Stimulated activated CD4-positive, alpha-beta T cell treated with anti-CD3 and anti-CD28 coated beads, Interleukin-1b, Interleukin-23, amount 100 ng/mL, for 1 hour (primary cell): ENCODE measurements at places on chromosomes 4 and X.

DNA sequence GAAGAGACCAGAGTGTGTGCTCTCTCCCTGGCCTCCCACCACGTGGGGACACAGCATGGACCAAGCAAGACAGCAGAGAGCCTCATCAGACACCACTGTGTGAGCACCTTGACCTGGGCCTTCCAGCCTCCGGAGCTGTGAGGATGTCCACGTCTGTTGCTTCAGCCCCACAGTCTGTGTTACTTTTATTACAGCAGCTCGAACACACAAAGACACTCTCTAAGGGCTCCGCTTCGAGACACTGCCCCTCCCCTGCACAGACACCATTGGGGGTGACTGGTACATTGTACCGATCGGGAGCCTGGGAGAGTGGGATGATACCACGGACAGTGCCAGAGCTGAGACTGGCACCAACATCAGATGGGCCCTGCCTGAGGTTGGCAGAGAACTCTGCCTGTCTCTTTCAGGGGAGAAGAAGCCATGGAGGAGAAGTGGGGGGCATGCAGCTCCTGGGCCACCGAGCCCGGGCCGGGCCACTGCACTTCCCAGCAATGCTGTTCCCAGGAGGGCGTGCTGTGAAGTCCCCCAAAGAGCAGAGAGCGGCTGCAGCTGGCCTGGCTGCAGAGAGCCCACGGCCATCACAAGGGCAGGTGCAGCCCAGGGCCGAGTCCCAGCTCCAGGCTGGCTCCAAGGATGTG is 48.1 kb upstream of the HMX1 start:
- DNase-seq, result no peak

- no peak for DNase-seq
These were observed 7.4 kb downstream of the SNCA start for GRCh38 chr4:89829470-89830138.

DNA sequence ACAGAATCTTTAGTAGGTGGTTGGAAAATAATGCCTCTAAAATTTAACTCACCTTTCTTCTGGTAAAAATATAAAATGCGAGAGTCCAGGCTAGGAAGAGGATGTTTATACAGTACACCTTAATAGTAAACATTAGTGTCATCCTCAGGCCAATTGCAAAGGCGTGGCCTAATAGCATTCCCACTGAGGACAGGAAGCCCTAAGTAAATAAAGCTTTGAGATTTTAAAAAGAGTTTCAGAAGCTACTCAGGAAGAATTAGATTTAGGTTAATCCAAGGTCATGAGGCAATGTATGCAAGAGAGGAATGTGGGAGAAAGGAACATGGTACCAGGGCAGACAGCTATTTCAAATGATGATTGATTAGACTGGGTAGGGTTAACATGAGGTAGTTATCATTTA is 49.5 kb downstream of the RPGR start:
- DNase-seq, result no peak

DNA sequence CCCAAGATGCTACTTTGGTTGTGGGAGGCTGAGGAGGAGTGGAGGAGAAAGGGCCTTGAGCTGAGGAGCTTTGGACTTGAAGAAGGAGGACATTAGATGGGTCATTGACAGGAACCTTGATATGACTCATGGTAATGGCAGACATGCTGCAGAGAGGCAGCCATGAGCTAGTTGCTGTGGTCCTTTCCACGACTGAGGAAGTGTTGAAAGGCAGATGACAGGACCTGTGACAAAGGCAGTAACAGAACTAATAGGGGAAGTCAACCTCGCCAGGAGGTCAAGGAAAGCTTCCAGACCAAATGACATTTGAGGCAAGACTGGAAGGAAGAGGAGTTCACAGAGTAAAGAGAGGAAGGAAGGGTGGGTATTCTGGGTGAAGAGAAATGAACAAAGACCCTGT is 7.6 kb upstream of the XPNPEP2 start:
- DNase-seq, result no peak

GRCh38 chr4:15031197-15031596 is 28.9 kb downstream of the CPEB2 start:
- DNase-seq, result no peak

DNA sequence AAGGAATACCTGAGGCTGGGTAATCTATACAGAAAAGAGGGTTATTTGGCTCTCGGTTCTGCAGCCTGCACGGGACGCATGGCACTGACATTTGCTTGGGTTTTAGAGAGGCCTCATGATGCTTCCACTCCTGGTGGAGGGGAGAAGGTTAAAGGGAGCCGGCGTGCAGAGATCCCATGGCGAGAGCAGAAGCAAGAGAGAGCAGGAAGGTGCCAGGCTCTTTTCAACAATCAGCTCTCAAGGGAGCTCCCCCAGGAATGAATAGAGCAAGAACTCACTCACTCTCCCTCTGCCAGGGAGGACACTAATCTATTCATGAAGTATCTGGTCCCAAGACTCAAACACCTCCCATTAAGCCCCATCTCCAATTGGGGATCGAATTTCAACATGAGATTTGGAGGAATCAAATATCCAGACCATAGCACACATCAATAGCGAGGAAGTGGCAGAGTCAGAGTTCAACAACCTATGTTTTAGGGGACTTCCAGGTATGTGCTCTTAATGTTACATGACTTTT is 109.8 kb downstream of the SORBS2 start:
- no peak for DNase-seq

- no peak for DNase-seq
These were observed 340.0 kb upstream of the MAGEB16 start for GRCh38 chrX:35458142-35458541.

- DNase-seq, result no peak
These were observed 1442.8 kb upstream of the PCDH7 start for GRCh38 chr4:29277381-29277780.

- no peak for DNase-seq
These were observed 197.2 kb upstream of the NPY2R start for GRCh38 chr4:155011163-155011780.

- DNase-seq, result no peak
These were observed 70.6 kb upstream of the ANK2 start for GRCh38 chr4:112978691-112979472.

DNA sequence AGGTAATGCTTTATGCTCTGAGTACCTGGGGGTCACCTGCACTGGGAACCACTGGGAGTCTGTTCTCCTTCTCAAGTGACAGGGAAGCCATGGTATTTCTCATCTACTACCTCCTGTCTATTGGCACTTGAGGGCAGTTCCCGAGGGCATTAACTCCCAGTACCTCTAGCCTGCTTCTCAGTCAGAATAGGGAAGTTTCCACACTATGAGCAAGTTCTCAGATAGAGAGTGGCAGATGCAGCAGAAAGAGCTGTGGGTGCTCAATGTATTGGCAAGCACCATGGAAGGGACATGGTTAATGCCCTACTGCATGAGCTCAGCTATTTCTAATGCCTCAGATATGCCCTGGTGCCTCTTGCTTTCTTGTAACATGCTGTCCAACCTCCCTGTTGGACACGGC is 74.1 kb downstream of the ANOS1 start:
- DNase-seq, result no peak

GRCh38 chr4:30855232-30855631 is 135.1 kb downstream of the PCDH7 start:
- DNase-seq, result no peak

GRCh38 chr4:178993306-178993705 is 1551.1 kb upstream of the AGA start:
- no peak for DNase-seq

DNA sequence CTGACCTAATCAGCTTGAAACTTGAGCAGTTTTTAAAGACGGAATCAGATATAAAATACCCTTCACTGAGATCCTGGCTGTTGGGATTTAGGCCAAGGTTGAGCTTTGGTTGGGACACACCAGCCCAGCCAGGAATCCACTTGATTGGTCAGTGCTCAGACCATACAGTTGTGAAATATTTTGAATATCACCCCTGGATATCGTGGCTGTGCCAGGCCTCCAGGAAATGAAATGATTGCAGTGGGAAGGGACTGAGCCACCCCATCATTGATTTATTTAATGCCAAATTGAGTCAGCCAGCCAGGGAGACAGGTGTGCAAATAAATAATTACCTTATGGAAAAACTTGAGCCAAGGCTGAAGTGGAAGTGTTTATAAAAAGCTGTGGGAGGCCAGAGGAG is 128.4 kb upstream of the SCML1 start:
- no peak for DNase-seq

- DNase-seq, result no peak
These were observed 493.0 kb downstream of the TLL1 start for GRCh38 chr4:166366012-166366411.

GRCh38 chr4:110638089-110638746 is 15.3 kb upstream of the PITX2 start:
- DNase-seq, result no peak

- no peak for DNase-seq
These were observed 11.3 kb downstream of the PSAPL1 start for GRCh38 chr4:7423391-7423790.

DNA sequence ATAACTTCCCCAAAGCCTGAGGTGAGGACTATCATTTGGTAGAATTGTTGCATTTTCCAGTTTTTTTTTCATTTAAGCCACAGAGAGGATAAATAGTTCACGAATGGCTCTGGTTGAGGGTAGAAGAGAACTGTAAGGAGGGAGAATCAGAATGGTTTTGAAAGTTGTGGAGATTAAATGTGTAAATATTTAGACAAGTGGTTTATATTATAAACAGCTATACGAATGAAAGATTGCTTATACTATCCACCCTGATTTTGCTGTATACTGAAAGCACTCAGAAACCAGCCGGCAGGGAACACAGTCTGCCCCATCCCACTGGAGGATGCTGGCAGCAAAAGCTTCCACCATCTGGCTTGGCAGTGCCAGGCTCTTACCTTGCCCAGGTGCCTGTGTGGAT is 341.1 kb downstream of the RAPGEF2 start:
- no peak for DNase-seq
